ENCODE measurements at places on chromosomes 12 and 14.

- no peak for DNase-seq
Observed at GRCh38 chr12:119136811-119137410, 41.8 kb upstream of the HSPB8 start.

DNA sequence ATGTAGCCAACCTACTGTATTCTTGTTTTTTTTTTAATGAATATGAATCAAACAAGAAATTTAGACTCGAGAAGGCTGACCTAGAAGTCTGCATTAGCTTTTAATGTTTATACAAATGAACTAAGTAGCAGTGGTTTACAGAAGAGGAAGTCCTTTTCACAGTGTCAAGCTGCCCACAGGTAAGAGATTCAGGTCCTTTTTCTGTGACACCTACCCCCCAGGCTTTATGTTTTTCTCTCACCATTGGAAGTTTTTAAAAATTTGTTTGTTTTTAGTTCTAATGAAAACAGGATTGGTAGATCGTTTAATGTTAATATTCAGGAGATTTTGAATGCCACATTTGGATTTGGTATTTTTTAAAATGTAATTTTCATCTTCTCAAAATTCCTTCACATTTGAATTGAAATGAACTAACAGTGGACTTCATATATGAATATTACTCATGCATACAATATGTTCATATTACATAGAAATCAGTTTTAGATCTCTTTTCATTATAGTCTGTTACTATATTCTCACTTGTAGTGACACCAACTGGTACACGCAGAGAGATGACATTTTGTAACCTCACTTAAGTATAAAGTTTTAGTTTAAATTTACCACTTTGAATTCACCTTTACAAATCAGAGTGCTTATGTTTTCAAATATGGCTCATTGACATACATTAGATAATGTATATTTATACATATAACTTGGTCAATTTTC, 29.7 kb downstream of the ATF7IP start:
- DNase-seq: no peak

- DNase-seq: no peak
Observed at GRCh38 chr14:91946622-91947474, 646 bp downstream of the FBLN5 start.

GRCh38 chr14:44700184-44700583, 193.1 kb upstream of the FSCB start:
- DNase-seq: no peak

Data from naive thymus-derived CD4-positive, alpha-beta T cell (primary cell).